Activated CD4-positive, alpha-beta T cell treated with anti-CD3 and anti-CD28 coated beads for 4 hours (primary cell): ENCODE measurements at places on chromosomes 11 and 22.

GRCh38 chr11:62459080-62459479 lies 40.2 kb downstream of the SCGB1A1 start:
- no peak for DNase-seq

- no peak for DNase-seq
Observed at GRCh38 chr11:35629511-35629910, 11.3 kb downstream of the FJX1 start.

- no peak for DNase-seq
Observed at GRCh38 chr11:109856928-109857327, 236.3 kb upstream of the ZC3H12C start.

DNA sequence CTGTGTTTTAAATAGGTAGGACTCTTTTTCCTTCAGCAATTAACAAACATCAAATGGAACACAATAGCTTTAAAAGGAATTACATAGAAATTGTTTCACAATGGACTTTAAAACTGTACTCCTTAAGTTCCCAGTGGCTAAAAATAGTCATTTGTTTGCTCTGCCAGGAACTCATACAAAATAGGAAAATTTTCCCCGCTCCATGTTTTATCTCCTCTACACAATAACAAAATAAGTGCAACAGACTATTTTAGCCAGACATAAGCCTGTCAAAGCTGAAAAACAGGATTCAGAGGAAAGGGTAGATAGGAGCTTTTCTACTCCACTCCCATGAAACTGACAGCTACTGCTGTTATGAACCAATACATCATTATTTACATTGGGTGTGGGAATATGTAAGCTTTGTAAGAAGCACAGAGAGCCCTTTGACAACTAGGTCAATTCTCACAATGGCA lies 90.1 kb downstream of the STK33 start:
- DNase-seq: no peak

DNA sequence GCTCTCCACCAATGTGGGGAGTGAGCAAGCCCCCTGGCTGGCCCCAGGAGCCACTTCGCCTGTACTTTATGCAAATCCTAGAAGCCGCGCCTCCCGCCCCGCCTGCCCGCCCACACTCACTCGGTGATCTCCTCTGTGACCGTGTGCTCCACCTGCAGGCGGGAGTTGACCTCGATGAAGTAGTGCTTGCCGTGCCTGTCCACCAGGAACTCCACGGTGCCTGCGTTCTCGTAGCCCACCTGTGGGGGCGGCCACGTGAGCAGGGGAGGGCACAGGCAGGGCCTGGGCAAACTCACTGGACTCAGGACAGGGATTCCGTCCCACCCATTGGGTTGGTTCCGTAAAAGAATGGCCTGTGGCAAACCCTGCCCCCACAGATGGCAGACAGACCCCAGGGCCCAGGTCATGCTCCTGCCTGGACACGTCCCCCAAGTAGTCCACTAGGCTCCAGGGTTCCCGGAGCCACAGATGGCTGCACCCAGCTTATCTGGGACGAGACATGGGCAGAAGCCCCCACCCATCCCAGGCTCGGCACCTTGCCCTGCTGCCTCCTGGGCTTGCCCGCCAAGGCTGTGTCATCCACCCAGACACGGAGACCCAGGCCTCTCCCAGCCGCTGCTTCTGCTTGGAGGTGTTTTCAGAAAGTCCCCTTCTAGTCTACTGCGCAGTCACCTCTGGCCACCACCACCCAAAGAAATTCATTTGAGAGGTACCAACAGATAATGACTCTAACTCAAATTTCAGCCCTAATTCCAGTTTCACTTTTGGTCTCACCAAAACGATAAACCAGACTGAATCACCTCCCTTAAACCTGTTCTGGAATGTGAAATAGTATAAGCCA lies 12.1 kb downstream of the LRFN4 start:
- peak; percentile 78 for DNase-seq

DNA sequence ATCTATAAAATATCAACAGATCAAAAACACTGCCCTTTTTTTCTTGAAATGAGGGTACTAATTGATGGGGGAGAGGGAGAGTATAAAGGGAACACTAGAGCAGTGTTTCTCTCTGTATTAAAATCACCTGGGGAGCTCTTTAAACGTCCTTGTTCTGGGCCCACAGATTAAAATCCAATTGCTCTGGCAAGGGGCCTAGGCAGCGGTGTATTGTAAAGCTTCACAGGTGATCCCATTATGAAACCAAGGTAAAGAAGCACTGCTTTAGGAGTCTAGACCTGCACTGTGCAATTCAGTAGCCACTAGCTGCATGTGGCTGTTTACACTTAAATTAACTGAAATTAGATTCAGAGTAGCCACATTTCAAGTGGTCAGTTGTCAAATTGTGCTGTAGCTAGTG lies 3.0 kb downstream of the AQP11 start:
- DNase-seq: no peak

- no peak for DNase-seq
Observed at GRCh38 chr11:2555336-2555735, 110.5 kb downstream of the KCNQ1 start.

- DNase-seq: no peak
Observed at GRCh38 chr22:44663256-44663999, 38.6 kb upstream of the PRR5 start.

DNA sequence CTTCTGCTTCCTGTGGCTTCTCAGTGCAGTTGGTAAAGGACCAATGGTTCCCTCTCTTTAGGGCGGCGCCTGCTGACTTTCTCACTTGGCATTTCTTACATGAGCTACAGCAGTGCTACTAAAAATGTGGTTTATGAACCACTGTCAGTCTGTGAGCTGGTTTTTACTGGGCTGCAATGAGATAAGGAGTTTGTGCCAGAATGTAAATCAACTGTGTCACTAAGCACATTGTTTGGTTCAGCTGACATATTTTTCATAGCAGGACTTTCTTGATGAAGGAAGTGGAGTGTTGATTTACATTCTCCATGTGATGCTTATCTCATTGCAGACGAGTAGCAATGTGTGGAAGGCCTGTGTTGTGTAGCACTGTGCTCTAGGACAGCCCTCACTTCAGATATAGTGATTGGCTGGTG lies 463.3 kb downstream of the SOX6 start:
- DNase-seq: no peak

GRCh38 chr11:10604340-10604748 lies 35.9 kb upstream of the LYVE1 start:
- DNase-seq: no peak

DNA sequence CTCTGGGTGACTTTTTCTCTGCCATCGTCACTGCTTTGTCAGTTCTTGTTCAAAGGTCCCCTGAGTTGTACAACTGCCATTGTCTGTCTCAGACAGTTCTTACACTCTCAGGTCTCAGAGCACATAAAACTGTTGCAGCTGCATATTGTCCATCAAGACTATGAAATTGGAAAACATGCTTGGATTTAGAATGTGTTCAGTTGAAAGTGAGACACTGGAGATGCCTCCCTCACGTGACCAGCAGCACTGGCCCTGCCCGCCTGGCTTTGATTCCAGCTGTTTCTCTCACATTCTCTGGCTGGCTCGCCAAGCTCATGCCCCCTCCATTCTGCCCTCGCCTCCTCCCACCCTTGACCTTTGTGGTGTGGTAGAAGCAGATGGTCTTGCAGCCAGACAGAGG lies 244.2 kb downstream of the NTM start:
- DNase-seq: no peak

GRCh38 chr11:19519912-19520641 lies 192.6 kb upstream of the NAV2 start:
- DNase-seq: no peak

DNA sequence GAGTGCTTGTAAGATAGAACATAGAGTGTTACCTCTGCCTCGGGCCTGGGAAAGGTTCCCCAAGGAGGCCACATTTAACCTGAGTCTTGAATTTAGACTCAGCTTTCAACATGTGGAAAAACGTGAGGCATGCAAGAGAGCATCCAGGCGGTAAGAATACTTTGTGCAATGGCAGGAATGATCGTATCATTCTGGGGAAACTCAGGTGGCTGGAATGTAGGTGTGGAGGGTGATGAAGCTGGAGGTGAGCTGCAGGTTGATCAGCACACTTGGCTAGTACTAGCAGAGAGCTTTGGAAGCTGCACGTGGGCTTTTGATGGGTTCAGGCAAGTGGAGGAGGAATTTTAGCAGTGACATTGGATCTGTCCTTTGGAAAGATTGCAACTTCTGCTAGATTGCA lies 270.3 kb upstream of the RAG2 start:
- DNase-seq: no peak

- DNase-seq: peak; percentile 14
Observed at GRCh38 chr11:135075740-135076139, 663.7 kb upstream of the B3GAT1 start.

- no peak for DNase-seq
Observed at GRCh38 chr11:9210922-9211320, 54.2 kb downstream of the DENND5A start.

- DNase-seq: no peak
Observed at GRCh38 chr11:6427516-6427915, 8.6 kb upstream of the APBB1 start.
